ENCODE measurements at places on chromosomes 2 and 18.

DNA sequence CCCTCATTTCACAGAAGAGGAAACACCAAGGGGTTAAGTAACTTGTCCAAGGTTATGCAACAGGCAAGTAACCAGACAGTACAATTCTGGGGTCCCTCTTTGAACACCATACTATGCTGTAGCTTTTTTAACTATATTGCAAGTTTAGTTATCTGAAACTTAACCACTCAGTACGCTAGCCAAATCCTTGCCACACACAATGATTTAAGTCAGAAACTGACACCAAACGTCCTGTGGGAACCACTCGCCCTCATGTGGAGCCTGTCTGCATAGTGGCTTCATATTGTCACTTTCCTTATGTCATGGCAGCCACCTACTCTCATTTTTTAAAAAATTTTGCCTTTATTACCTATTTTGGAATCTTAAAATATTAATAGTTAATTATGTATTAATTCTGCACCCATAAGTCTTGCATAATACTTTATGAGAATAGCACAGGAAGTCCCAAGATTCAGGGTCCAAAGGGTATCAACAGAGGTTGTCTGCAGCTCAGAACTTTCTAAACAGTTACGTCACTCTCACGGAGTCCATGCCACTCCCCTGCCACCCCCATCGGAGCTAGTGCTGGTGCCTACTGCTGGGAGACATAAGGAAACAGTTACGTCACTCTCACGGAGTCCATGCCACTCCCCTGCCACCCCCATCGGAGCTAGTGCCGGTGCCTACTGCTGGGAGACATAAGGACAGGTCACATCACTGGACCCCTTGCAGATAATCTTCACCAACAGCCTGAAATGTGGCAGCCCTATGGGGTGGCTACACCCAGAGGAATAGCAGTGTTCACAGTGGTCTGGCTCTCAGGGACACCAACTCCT is 99.0 kb downstream of the L3MBTL4 start:
- DNase-seq, result no peak

GRCh38 chr2:38296197-38296780 is 80.8 kb downstream of the ATL2 start:
- DNase-seq, result no peak

DNA sequence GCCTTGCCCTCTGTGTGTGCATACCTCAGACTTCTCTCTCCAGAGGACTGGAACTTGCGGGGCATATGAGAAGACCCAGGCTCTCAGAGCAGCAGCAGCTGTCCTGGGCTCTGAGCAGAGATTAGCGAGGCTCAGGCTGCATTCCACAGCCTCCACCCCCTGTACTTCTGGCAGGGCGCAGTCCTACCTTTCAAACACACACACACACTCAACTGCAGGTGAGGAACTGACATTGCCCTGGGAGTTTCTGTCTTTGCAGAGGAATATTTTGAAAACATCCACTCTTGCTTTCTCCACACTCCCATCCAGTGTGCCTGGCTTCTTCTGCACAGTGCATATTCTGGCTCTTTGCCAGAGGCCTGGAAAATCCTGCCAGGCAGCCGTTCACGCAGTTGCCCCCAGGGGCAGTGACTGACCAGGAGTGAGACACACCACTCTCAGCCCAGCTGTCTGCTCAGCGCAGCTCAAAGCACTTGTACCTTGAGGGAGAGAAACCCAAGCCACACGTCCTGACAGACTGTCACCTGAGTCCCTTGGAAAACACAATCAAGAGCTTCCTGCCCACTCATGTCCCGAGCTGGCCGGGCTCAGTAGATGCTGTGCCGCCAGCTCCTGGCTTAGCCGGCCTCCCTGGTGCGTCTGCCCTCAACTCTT is 460.8 kb downstream of the RNF144A start:
- DNase-seq, result peak; percentile 18

GRCh38 chr18:78813156-78813555 is 166.5 kb upstream of the SALL3 start:
- DNase-seq, result no peak

GRCh38 chr2:25482341-25482740 is 140.6 kb upstream of the DNMT3A start:
- no peak for DNase-seq

DNA sequence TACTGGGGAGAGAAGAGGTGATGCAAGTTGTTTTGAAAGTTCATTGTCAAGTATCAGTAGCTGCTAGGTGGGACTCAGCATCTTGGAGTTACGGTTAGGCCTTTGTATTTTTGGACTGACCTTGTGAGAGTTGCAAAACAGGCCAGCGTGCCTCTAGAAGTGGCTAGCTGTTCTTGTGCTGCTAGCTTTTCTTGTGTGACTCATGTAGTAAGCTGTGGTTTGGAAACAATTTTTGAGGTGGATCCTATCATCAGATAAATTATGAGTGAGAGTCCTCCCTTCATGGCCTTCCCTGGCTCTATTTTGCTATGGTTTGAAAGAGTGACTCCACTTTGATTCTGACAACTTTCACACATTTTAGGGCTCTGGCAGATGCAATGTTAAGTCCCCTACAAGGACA is 409.2 kb upstream of the HS6ST1 start:
- peak; percentile 73 for DNase-seq

Data from urothelium cell line (cell line).